ENCODE measurements at places on chromosomes 11 and 22. TPM values are rescaled to one million over a fixed set of nuclear protein-coding genes. Genes with fewer than 3 reads are reported as not detected.

DNA sequence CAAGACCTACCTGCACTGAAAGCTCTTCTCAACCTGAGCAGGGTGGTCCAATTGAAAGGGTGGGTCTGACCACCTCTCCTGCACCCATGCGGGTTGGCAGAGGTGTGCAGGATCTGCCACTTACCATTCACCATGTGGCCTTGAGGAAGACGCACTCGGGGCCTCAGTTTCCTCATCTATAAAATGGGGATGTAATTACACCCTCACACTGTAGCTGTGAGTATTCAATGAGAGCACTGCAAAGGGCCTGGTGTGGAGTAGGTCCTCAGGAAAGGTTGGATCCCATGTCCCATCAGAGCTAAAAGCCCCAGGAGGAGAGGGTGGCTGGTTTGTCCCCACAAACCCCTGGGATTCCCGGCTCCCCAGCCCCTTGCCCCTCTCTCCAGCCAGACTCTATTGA is 557 bp upstream of the TAGLN start:
- DNase-seq: no peak

GRCh38 chr11:133219543-133219942 is 312.8 kb downstream of the OPCML start:
- no peak for DNase-seq

DNA sequence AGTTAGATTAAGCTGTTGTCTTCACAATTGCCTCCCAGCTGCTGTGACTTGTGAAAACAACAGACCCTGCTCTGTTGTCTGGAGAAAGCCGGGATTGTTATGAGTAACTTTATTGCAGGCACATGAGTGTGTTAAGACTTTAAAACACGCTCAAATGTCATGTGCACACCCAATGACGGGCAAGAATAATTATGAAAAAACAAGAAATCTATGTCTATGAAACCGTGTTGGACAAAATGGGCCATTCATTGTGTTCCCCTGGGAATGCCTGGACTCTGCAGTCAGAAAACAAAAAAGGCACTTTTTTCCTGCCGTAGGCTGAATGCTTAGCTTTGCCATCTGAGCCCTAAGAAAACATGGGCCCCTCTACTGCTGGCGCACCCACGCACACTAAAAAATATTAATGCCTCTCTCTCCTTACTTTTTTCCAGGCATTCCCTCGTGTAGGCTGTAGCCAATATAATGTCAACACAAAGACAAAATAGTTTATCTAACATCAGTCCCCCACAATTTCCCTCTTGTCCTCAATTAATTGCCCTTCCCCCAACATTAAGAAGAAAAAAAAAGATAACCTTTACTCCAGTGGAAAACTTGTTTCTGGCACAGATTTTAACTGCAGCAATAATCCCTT is 207.9 kb downstream of the SOX6 start:
- no peak for DNase-seq

- peak; percentile 61 for DNase-seq
These were observed 1.5 kb downstream of the TCIRG1 start for GRCh38 chr11:68040101-68040956.

DNA sequence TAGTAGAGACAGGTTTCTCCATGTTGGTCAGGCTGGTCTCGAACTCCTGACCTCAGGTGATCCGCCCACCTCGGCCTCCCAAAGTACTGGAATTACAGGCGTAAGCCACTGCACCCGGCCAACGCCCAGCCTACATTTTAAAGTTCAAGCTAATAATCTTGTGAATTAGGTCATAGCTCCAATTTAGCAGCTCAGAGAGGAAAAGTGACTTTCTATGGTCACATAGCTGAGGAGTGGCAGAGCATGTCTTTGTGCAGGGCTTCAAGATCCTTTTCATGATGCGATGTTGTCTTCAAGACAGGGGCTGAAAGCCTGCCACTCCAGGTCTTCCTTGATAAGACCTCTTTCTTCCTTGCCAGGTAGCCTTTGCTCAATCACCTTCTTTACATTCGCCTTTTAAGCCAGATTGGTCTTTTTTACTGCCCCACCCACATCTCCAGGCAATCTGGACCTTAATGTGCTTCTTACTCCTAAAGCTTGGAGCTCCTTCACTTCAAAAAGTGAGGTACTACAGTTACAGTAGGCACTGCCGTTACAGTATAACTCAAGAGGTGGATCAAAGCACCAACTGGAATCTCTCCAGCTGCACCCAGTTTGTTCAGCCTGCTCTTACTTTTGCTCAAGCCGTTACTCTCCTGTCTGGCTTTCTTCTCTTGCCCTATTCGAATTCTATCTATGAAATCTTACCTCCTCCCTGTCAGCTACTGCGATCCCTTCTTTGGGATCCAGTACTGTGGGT is 18.2 kb downstream of the YWHAH start:
- no peak for DNase-seq

DNA sequence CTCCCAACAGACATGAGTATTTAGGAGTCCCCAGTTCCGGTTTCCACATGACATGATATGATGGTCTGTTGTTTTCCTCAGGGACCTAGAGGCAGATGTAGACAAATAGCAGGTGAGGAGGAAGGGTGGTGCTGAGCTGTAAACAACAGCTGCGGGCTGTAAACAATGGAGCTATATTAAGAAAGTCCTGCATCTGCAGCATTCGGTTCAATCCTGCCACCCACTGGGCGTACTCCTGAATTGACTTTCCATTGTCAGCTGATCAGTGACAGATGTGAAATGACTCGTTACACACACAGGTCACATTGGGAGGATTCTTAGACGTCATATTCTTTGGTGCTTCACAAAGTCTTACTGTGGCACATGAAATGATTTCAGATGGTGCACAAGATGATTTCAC is 26.8 kb upstream of the RAG1 start:
- peak; percentile 32 for DNase-seq

- DNase-seq: no peak
These were observed 31.5 kb upstream of the RAB38 start for GRCh38 chr11:88206751-88207150.

DNA sequence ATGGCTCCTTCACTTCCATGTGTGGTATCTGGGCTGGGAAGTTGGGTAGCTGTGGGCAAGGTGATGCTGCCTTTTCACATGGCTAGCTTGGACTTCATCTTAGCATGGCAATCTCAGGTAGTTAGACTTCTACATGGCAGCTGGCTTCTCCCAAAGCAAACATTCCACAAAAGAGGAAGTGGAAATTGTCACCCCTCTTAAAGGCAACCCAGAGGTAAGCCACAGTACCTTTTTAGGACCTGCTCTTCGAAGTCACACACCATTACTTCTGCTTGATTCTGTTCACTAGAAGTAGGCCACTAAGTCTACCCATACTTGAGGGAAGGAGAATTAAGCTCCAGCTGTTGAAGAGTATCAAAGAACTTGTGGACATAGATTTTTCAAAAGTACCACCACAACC is 25.9 kb downstream of the TUG1 start:
- no peak for DNase-seq

C11orf71 gene
- 17.1 TPM for total RNA-seq

DERL3 gene
- 6.6 TPM for total RNA-seq

PKDREJ gene
- not detected for total RNA-seq

Data from naive thymus-derived CD4-positive, alpha-beta T cell (primary cell).